ENCODE measurements at places on chromosomes 16 and 17.

GRCh38 chr16:47046726-47047523 is 73.5 kb upstream of the DNAJA2 start:
- no peak for DNase-seq

DNA sequence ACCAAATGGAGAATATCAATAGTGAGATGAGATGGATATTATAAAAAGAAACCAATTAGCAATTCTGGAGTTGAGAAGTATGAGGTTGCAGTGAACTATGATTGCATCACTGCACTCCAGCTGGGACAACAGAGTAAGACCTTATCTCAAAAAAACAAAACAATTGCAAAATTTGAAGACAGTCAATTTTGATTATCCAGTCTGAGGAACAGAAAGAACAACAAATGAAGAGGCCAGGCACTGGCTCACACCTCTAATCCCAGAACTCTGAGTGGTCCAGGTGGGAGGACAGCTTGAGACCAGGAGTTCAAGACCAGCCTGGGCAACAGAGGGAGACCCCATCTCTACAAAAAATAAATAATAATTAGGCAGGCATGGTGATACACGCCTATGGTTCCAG is 35.0 kb downstream of the USP32 start:
- DNase-seq: no peak

DNA sequence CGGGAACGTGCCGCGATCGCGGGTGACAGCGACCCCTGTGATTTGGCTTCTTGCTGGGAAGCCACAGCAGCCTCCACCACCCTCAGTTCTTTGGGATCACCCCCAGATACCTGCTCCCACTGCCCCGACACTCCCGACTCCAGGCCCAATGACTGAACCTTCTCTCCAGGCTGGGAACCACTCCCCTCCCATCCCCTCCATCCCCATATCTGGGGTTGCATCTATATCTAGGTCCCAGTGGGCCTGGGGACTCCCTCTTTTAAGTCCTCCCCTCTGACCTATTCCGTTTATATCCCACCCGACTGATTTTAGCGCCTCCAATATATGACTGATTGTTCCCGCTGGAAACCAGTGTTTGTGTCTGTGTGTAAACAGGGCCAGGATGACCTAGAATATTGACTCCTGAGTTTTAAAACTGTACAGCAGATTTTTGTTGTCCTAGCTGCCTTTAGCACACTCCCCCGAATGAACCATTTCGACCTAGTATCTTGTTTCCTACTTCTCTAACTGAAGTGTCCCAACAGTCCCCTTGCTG is 667 bp downstream of the PSMD3 start:
- no peak for DNase-seq

- DNase-seq: no peak
Observed at GRCh38 chr17:63967953-63968352, 4.8 kb downstream of the SCN4A start.

DNA sequence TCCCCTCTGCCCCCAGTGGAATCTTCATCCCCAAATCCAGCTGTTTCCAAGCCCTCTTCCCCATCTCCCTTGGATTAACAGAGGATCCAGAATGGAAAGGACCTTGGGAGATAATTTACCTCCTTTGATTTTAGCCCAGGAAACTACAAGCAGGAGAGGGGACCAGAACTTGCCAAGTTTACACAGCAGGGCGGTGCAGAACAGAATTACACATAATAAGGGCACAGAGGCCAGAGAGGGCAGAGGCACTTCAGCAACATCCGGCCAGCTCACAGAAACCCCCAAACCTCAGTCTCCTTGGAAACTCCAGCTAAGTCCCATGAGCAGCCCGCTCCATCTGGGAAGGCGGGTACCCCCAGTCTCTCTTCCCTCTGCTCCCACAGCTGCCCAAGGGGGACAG is 27.2 kb downstream of the PEMT start:
- no peak for DNase-seq

GRCh38 chr17:80519091-80519781 is 25.4 kb upstream of the RPTOR start:
- DNase-seq: no peak

GRCh38 chr17:80339118-80339517 is 75.8 kb upstream of the ENDOV start:
- DNase-seq: no peak

DNA sequence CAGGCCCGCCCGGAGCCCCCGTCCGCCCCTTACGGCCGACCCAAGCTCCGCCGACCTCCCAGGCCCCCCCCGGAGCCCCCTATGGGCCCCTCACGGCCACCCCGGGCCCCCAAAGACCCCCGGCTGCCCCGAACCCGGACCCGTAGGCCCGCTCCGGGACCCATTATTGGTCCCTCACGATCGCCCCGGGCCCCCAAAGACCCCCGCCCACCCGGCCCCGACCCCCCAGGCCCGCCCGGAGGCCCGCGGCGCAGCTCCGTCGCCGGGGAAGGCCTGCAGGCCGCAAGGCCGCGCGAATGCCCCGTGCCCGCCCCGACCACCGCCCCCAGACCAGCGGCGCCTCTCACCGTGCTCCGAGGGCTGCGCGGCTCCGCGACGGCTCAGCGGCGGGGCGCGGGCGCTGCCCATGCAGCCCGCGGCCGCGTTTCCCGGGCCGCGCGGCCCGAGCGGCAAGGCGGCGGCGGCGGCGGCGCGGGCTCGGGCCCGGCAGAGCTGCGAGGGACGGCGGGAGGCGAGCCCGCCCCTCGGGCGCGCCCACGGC is 393 bp downstream of the ANKRD11 start:
- DNase-seq: no peak

DNA sequence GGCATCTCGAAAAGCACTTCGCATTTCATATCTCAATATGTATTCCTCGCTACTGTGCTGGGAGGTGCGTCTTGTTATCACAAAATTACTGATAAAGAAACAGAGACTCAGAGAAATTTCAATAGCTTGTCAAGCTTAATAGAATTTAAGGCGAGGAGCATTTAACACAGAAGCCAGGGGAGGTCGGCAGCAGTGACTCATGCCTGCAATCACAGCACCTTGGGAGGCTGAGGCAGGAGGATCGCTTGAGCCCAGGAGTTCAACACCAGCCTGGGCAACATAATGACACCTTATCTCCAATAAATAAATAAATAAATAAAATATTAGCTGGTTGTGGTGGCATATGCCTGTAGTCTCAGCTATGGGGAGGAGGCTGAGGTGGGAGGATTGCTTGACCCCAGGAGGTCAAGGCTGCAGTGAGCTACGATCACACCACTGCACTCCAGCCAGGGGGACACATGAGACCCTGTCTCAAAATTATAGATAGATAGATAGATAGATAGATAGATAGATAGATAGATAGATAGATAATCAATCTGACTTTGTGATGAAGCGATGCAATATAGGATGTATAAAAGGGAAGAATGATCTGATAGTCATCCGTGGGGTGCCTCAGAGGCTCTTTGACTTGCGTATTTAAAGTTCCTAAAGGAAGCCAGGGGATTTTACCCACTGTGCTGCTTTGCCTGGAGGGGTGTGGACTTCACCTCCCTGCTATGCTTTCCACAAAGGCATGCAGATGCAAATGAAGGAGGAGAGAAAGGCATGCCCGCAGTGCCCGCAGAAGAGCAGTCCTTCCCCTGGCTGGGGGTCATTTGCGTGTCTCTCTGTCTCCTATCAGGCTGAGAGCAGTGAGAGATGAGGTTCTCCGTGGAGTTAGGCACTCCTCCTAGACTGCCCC is 15.9 kb upstream of the USP10 start:
- DNase-seq: no peak

- DNase-seq: no peak
Observed at GRCh38 chr17:44223541-44224071, 4.1 kb upstream of the UBTF start.

DNA sequence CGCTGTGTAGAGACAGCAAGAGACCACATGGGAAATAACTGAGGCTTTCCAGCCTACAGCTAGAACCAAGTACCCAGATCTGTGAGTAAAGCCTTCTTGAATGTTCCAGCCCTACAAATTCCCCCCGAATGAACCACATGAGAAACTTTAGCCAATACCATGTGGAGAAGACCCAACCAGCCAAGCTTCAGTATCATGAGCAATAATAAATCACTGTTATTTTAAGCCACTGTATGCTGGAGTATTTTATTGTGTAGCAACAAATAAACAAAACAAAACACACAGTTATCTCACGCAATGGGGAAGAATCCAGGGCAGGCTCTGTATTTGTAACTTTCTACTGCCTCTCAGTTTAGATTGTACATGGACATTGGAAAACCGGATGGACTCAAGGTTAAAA is 426.2 kb downstream of the CDH11 start:
- DNase-seq: no peak

- DNase-seq: no peak
Observed at GRCh38 chr16:57556941-57557541, 14.6 kb downstream of the ADGRG5 start.

GRCh38 chr16:28326881-28327610 is 34.7 kb downstream of the SBK1 start:
- no peak for DNase-seq

DNA sequence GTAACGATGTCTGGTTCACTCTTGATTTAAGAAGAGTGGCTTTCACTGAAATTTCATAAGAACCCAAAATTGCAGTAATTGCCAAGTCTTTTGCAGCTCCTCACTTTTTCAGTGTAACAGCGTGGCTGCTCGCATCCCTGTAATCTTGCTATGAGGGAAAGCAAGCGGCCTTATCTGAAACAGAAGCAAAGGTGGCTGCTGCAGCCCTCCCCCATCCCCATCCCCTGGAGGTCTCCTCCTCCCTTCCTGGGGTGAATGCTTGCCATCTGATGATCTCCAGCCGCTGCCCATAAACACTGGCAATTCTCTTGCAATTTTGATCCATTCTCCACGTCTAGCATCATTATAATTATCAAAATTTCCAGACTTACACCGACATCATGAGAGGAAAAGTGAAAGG is 182.5 kb upstream of the ASIC2 start:
- no peak for DNase-seq

GRCh38 chr17:73802314-73802713 is 158.1 kb upstream of the SDK2 start:
- no peak for DNase-seq

- DNase-seq: no peak
Observed at GRCh38 chr16:71727551-71728324, 3.2 kb upstream of the PHLPP2 start.

DNA sequence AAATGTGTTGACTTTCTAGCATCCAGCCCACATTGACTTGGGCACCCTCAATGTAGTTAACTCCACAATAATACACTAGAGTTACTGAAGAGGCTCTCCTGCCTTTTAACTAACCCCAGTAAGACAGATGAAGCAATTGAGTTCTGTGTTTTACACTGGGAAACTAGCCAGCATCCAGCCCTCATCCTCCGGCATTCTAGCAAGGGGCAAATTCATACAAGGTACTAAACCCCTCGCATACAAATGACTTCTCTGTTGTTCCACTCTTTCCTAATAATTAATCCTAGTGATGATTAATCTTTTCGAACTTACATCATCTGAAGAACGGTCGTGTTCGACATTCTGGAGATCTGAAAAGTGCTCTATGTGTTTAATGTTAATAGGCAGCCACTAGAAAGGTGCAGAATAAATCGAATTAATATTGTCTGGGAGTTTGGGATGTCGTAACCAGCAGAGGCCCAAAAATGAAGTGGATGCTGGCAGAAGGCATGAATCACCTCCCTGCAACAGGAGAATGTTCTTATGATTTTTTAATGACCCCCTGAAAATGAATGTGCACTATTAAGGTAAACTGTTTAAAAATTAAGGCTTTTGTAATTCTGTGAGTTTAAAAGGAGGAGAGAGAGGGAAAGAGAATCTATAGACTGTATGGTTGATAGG is 249.4 kb downstream of the SNX29 start:
- no peak for DNase-seq

DNA sequence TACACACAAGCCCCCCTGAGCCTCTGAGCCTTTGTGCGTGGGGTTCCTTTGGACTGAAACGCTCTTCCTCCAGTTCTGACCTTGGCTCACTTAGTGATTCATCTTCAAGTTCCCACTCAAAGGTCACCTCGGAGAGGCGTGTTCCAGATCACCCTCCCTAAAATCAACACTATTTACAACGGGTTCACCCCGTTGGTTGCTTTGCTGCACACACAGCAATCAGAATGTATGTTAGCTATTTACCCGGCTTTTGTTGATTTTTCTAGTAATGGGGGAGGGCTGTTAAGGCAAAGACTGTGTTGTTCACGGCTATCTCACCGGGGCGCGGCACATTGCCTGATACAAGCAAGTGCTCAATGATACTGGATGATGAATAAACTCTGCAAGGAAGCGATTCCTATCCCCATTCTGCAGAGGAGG is 977 bp downstream of the NAGPA start:
- DNase-seq: no peak

- no peak for DNase-seq
Observed at GRCh38 chr16:83271123-83271522, 536.7 kb upstream of the HSBP1 start.

DNA sequence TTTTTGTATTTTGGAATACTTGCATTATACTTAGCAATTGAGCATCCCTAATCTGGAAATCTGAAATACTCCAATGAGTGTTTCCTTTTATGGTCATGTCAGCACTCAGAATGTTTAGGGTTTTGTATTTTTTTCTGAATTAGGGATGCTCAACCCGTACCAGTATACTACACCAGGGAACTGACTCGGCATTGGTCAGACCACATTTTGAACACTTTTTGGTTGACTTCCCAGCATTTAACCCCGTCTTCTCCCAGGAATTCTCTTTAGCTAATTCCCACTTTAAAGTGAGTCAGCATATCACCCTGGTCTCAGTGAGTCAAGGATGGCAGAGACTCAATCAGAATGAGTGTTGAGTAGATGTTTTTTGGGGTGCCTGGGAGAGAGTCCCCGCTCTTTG is 177.9 kb downstream of the SPECC1 start:
- DNase-seq: no peak

- peak; percentile 99 for DNase-seq
Observed at GRCh38 chr16:58129097-58129936, at the start of gene CFAP20. CFAP20 (minus strand) TSS chr16:58129381; CDS start chr16:58129115, 266 bp downstream.

- no peak for DNase-seq
Observed at GRCh38 chr16:72967941-72968340, 80.0 kb downstream of the ZFHX3 start.

GRCh38 chr16:66503612-66504011 is 46.3 kb downstream of the TK2 start:
- no peak for DNase-seq

DNA sequence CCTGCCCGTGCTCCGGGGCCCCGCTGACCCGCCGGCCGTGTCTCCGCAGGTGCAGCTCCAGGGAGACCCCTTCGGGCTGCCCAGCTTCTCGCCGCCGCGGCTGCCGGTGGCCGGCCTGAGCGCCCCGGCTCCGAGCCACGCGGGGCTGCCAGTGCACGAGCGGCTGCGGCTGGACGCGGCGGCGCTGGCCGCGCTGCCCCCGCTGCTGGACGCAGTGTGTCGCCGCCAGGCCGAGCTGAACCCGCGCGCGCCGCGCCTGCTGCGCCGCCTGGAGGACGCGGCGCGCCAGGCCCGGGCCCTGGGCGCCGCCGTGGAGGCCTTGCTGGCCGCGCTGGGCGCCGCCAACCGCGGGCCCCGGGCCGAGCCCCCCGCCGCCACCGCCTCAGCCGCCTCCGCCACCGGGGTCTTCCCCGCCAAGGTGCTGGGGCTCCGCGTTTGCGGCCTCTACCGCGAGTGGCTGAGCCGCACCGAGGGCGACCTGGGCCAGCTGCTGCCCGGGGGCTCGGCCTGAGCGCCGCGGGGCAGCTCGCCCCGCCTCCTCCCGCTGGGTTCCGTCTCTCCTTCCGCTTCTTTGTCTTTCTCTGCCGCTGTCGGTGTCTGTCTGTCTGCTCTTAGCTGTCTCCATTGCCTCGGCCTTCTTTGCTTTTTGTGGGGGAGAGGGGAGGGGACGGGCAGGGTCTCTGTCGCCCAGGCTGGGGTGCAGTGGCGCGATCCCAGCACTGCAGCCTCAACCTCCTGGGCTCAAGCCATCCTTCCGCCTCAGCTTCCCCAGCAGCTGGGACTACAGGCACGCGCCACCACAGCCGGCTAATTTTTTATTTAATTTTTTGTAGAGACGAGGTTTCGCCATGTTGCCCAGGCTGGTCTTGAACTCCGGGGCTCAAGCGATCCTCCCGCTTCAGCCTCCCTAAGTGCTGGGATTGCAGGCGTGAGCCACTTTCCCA is 5.9 kb downstream of the CTF1 start:
- peak; percentile 72 for DNase-seq

All from putamen (tissue), 1 donor.